ENCODE measurements at places on chromosomes 1 and 21.

DNA sequence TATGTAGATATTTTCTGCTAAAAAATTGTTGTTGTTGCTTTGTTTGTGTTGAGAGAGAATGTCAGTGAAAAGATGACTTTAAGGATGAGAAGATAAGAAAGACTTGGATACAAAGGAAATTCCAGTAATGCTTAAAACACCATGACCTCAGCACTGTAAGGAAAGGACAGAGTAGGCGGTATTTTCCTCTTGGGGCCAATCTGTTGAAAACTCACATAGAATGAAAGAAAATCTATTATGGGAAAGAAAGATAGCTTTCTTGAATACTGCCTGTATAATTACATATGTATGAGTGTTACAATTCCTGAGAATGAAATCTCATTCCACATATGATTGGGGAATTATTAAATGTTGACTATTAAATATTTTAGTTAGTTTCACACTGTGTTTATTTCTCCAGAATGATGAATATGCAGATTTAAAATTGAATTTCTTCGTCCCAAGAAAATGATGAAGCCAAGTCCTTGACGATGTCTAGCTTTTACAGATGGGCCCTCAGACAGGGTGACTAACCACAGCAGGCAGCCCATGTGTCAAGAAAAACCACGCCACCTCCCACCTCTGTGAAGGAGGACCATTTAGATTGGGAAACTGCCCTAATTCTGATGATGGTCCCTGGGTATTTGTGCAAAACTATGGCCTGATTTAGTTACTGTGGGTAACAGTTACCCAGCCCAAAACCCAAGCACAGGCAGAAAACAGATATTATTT is 49.7 kb upstream of the LMO4 start:
- no peak for DNase-seq

GRCh38 chr1:157948312-157949073 is 45.0 kb upstream of the KIRREL1 start:
- DNase-seq = peak; percentile 21

GRCh38 chr1:46522184-46522968 is 29.1 kb downstream of the KNCN start:
- DNase-seq = no peak

DNA sequence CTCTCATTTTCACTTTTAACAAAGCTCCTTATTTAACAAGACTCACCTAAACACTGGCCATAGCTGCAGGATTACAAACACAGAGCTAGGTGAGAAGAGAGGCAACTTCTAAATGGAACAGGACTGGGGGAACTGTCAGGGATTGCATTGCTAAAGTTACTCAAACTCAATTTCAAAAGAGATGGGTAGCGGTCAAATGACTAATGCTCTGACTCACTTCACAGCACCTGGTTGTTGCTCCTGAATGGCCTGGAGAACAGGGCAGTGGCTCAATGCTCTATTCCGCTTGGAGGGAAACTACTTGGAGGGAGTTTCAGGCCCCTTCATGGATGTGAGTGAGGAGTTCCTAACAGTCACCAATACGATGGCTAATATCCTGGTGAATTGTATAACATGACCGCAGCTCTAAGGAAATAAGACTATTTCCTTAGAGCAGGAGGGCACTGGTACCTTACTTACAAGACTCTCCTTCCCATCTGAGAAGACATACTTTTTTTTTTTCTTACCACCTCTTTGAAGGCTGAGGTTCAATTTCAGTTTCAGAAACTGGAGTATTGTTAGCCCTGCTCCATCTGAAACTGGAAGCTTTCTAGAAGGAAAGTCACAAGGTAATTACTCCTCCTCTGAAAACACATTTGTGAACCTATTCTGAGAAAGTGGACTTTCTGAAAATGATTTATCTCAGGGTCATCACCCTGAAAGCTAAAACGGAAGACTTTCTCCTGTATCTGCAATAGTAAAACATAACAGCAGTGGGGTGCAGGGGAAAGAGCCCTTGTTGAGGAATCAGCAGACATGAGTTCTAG is 9.5 kb downstream of the DPT start:
- DNase-seq = no peak

- DNase-seq = no peak
Observed at GRCh38 chr1:2270260-2271100, 42.4 kb downstream of the SKI start.

GRCh38 chr1:150695561-150695960 is 1.4 kb downstream of the GOLPH3L start:
- DNase-seq = no peak

DNA sequence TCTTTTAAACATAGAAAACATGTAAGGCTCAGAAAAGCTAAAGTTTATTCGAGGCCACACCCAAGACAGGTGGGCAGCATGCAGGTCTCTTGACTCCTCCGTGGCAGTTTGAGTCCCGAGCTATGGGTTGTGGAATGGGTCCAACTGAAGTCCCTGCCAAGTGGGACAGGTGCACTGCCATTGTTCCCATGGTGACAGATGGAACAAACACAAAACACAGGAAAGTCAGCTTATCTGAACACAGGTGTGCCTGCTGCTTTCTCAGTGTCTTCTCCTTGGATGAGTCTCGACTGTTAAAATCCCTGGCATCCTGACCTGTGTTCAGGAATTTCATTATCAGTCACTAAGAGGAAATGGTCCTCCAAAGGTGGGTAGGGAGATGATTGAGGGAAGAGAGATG is 99.0 kb upstream of the RAB4A start:
- peak; percentile 73 for DNase-seq

Data from NCI-H1105 (cell line).